Hippocampal formation (tissue), 2 donors: ENCODE measurements at places on chromosomes 7 and 10.

DNA sequence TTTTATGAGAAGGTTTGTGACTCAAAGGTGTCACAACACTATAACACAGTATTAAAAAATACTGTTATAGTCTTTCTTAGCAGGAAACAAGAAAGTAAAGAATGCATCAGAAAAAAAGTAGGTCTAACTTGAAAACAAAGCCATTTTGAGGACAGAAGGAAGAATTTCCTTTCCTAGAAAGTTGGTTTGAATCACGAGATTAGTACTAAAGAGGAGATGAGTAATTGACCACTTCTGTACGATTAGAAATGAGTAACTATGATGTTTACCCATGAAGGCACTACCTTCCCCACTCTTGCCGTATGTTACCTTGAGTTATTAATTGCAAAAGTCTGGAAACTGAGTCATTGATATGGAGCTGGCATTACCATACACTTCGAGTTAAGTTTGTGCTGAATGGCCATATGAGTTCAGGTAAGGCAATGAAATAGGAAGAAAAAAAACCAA, 65.2 kb downstream of the FAM185A start:
- DNase-seq: no peak

DNA sequence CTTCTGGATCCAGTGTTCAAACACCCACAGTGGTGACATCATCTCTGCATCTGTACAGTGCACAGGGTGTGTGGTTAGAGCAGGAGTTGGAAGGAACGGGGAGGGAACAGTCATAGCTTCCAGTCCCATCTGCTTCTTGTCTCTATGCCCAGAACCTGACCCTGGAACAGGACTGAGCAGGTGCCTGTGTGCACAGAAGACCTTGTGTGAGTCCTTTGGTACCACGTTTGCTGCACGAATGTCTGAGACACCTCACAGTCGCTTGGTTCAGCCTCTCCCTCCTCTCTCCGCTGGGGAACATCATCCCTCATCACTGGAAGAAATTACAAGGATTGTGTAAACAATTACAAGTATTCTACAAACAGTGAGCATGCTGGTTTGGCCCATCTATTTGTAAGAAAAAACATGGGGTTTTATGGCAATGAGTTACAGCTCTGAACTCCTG, 243.0 kb upstream of the KLF6 start:
- no peak for DNase-seq

DNA sequence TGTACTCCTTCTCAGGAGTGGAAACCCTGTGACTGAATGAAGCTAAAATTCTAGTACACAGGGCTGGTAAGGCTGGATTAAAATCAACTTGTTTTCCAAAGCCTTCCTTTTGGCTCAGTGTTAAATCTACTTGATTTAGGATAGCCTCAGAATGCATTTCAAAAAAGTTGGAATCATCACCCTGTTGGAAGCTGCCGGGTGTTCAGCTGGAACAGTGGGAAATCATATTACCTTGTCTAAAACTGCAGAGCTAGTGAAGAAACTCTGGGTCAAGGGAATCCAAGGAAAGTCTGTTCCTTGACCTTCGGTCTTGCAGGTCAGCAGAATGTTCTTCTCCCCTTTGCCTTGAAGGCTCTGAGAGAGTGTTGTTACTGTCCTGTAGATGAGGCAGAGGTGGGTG, 252.1 kb upstream of the INHBA start:
- no peak for DNase-seq

DNA sequence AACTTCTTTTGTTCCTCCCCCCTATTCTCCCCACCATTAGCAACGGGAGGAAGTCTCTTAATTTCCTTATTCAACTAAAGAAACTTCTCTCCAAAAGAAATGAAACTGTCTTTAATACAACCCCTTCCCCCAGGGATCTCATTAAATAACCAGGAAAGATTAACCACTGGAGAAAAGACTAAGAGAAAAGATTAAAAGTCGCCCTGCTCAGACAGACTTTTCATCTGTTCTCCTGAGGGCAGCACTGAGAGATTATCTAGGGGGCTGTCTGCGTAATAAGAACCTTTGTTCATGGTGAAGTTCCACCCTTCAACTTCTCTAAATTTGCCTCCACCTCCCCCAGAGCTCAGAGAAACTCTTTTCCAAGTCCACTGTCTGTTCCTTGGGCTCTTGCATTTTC, 105.5 kb downstream of the HGF start:
- DNase-seq: no peak

DNA sequence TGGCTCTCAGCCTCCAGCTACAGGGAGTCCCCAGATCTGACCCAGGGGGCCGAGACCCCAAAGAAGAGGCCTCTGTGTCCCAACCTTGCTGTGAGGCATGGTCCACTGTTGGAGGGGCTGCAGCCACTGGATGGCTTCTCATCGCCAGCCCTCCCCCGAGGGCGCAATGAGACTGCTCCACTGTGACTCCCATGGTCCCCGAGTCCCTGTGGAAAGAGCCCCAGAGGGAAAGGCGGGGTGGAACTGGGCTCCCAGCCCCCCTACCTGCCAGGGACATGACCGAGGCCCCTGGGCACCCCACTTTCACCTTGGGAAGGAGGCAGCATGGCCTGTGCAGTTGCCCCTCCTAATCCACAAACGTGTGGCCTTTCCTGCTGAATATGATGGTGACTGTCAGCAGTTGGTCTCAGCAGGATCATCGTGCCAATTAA, 33.5 kb upstream of the RET start:
- DNase-seq: no peak

DNA sequence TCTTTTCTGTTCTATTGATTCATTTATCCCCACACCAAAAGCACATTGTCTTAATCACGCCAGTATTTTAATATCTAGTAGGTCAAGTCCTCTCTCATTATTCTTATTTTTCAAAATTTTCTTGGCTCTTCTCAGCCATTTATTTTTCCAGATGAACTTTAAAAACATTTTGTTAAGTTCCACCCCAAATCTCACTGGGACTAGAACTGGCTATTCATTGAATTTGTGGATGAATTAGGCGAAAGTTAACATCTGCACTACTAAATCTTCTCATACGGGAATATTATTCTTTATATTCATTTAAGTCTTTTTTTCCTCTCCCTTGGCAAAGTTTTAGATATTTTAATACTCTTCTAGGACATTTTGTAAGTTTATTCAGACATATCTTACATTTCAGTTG, 295.2 kb upstream of the MGMT start:
- DNase-seq: no peak

GRCh38 chr7:74606909-74607510, 50.5 kb upstream of the GTF2I start:
- DNase-seq: no peak

GRCh38 chr7:80002865-80003264, 131.8 kb upstream of the GNAI1 start:
- DNase-seq: no peak

DNA sequence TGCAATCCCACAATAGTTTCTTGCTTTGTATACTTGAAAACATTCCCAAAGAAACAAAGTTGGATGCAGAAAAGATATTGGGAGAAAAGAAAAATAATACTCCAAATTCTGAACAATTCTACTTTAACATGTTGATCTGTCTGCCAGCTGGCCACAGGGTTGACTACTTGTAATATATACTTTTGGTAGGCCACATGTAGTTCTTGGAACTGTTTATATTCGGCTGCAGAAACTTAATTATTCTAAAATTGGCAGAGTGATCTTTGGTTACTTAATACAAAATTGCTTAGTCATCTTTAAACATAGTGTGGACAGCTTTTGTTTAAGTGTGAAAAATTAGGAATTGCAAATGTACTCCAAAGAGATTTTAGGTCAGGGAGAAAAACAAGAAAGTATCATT, 76.0 kb downstream of the CALD1 start:
- DNase-seq: no peak

GRCh38 chr10:124643330-124644009, 100.7 kb downstream of the FAM53B start:
- DNase-seq: no peak

DNA sequence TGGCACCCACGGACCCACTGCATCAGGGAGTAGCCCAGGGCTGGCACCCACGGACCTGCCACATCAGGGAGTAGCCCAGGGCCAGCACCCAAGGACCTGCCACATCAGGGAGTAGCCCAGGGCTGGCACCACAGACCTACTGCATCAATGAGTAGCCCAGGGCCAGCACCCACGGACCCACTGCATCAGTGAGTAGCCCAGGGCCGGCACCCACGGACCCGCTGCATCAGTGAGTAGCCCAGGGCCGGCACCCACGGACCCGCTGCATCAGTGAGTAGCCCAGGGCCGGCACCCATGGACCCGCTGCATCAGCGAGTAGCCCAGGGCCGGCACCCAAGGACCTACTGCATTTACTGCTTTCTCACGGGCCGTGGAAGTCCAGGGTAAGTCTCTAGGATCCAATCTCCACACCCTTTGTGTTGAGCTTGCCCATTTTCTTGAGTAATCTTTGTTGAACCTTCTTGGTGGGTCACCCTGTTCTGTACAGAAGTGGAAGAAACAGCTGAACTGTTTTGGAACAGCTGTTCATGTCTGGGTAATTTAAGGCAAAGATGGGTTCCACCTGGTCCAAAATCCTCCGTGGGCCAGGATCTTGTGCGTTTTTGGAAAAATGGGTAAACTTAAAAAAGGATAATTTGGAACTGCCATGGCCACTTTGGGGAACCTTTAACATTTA, 69.0 kb downstream of the VIPR2 start:
- no peak for DNase-seq

DNA sequence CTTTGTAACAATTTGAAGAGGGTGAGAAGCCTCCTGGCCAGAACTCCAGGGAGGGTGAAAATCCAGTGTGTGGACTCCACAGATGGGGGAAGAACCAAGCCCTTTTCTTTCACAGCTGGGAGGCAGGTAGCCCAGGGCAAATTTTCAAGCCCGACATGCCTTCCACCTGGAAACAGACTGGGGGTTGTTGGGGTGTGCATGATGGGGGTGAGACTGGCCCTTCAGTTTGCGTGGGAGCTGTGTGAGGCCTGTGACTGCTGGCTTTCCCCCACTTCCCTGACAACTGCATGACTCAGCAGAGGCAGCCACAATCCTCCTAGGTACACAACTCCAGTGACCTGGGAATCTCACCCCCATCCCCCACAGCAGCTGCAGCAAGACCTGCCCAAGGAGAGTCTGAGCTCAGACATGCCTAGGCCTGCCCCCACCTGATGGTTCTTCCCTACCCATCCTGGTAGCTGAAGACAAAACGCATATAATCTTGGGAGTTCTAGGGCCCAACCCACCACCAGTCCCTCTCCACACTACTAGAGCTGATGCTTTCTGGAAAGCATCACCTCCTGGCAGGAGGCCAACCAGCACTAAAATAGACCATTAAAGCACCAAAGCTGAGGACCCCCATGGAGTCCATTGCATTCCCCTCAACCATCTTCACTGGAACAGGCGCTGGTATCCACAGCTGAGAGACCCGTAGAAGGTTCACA, 445.4 kb downstream of the TFEC start:
- DNase-seq: no peak

DNA sequence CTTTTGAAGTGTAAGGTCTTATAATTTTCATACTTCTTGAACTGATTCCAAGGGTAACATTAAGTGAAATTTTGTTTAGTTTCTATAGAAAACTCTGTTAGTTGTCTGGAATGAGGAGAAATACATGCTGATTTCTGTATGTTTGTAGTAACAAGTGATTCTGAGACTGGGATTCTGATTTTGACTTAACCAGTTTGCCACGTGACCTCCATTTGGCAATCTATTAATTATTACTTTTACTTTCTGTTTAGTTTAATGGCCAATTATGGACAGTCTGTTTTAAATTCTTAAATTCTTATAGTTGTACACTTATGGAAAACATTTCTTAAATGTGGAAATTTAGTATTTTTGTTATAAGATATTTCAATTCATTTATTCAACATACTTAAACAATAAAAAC, 163.1 kb downstream of the ADK start:
- no peak for DNase-seq

DNA sequence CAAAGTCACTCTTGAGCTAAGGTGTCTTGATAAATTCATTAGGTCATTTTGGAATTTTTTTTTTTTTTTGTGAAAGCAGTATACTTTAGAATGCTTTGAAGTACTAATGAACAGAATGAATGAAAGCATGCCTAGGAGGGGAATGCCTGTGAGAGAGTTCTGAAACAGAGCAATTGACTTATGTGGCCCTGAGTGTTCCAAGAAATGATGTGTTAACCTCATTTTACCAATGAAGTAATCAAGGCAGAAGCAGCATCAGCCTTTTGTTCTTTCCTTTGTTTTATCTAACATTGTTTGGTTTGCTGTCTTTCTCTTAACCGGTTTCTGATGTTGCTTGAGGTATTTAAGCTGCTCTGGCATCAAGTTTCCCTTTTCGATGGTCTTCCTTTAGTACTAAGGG, 154.6 kb upstream of the HGF start:
- no peak for DNase-seq

DNA sequence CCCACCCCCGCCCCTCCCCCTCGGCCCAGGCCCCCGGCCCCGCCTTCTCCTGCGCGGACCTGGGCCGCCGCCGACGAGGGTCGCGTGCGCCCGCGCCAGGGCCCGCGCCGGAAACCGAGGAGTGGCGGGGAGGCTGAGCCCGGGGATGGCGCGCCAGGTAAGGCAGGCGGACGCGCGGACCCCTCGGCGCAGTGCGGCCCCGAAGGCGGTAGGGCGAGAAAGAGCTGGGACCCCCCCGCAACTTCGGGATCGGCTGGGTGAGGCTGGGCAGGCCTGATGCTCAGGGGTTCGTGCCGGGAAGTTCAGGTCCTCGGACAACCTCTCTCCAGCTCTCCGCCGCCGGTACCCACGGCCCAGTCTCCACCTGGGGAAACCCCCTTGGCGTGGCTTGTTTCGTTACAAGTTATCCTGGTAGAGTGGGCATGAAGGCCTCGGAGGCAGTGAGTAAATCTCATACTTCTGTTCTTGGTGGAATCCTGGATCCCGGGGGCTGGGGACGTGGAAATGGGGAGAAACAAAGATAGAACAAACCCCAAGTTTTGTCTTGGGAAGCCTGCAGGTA, 58.4 kb downstream of the ZNF467 start:
- no peak for DNase-seq
